ENCODE measurements at places on chromosomes 5 and 9. TPM values are rescaled to one million over a fixed set of nuclear protein-coding genes. Genes with fewer than 3 reads are reported as not detected.

Gene STPG3
- total RNA-seq: not detected

Gene PTGES
- 0.33 TPM for total RNA-seq

Gene TBCA
- 103 TPM for total RNA-seq

Gene PLEKHG4B
- total RNA-seq: not detected

Gene CATSPER3
- under 0.01 TPM for total RNA-seq

Gene UBQLN1
- total RNA-seq: 136 TPM

Gene ADAMTS2
- total RNA-seq: 1.1 TPM

Gene NNT
- 67.9 TPM for total RNA-seq

Gene NUTM2G
- not detected for total RNA-seq

Gene RHOBTB3
- 52.3 TPM for total RNA-seq

Gene C9
- total RNA-seq: not detected

Gene ARL14EPL
- 0.67 TPM for total RNA-seq

Gene ORM2
- not detected for total RNA-seq

Gene SOWAHA
- total RNA-seq: not detected
